ENCODE measurements at places on chromosomes 1 and 21.

DNA sequence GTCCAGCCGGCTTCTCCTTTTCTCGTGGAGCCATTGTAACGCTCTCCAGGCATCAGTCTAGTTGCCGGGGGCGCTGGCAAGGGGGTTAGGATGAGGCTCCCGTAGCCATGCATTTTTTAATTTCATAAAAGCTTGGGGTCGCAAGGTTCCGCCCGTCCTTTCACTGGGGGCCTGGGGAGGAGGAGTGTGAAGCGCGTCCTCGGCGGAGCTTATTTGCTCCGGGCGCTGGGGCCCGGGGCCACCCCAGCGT is 1.6 kb downstream of the ADGRL2 start:
- no peak for DNase-seq

DNA sequence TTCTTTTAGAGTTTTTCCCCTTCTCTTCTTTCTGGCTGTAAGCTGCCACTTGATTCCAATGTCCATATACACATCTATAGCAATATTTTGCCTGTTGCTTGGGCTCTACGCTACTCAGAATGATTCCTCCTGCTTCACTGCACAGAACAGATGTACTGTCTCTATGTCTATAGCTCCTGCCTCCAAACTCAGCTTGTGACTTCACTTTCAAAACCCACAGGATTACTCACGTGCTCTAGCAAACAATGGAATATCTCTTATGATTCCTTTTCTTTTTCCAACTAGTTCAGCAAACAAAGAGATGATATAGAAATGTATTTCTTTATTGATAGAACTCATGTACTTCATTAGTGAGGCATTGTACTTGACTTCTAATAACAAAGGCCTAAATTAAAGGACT is 80.5 kb upstream of the SOX13 start:
- DNase-seq = no peak

GRCh38 chr1:160007577-160008200 is 24.1 kb downstream of the PIGM start:
- no peak for DNase-seq

GRCh38 chr1:223011505-223011856 is 131.6 kb downstream of the TLR5 start:
- DNase-seq = no peak

DNA sequence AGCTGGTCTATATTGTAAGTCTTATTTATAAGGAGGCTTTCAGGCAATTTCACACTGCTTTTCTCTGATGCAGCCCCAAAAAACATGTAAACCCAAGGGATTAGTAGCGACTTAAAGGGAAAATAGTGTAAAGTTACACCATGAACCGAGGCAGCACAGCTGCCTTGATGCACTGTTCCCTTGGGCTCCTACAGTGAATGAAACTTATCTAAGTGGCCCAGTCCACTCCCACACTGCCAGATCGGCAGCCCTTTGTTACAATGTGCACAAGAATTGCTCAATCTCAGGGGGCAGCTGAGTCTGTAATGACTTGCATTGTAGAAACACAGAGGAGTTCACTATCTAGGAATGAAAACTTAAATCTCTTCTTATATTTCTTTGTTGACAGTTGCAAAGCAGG is 120.8 kb upstream of the ADGRL2 start:
- DNase-seq = no peak

DNA sequence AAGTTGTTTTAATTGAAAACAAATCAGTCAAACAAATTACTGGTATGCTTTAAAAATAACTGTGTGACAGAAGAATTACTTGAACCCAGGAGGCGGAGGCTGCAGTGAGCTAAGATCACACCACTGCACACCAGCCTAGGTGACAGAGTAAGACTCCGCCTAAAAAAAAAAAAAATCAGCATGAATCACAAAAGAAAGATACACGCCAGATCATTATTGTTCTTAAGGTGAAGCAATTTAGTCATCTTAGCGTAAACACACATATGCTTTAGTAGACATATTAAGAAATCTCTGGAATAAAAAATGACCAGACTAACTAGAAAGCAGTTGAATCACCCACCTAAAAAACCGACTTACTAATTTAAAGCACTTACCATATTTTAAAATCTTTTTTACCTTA is 20.2 kb downstream of the RERE start:
- no peak for DNase-seq

DNA sequence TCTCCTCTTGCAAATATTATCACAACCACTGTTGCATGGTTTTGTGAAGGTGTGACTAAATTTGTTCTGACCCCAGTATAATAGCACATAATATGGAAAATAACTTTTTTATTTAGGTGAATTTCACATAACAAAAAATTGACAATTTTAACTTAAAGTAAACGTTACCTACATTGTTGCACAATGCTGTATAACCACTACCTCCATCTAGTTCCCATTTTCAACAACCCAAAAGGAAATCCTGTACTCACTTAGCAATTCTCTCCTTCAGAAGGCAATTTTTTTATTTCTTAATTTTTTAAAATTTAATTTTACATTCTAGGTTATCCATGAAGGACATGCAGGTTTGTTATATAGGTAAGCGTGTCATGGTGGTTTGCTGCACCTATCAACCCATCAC is 95.2 kb downstream of the KCNJ6 start:
- DNase-seq = no peak

GRCh38 chr1:31843506-31843905 is 27.7 kb upstream of the SPOCD1 start:
- DNase-seq = no peak

GRCh38 chr1:1402072-1402900 is 3.2 kb upstream of the CCNL2 start:
- no peak for DNase-seq

DNA sequence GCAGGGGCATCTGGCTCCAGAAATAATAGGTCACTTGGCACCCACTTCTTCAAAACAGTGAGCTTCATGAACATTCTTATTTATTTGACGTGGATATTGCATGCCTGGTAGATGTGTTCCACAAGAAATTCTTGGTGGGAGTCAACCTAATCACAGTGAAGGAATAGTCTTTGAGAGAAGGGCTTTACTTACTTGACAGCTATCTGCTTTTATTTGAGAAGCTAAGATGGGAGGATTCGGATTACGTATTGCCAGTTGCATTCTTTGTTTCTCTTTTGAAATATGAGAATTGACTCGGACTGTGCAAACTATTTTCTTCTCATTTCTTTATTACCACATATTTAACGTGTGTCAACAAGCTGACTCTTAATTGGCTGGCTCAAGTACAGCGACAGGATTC is 117.2 kb downstream of the FASLG start:
- no peak for DNase-seq

GRCh38 chr1:10378081-10378841 is 20.6 kb upstream of the PGD start:
- no peak for DNase-seq

DNA sequence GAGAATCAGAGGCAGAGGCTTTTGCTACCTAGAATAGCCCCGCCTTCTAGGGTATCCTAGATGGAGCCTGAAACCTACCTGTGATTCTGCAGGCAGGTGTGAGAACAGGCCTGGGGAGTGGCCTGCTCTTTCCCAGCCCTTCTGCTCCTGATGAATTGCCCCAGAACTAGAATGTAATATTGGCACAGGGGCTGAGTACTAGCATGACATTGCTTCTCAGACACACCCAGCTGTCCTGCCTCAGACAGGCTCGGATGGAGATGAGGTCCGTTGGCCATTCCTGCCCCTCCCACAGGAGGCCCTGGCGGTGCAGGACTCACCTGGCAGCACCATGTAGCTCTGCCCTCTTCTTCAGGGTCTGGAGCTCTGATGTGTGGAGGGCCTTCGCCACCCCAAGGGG is 237.6 kb downstream of the GRIK3 start:
- DNase-seq = no peak

DNA sequence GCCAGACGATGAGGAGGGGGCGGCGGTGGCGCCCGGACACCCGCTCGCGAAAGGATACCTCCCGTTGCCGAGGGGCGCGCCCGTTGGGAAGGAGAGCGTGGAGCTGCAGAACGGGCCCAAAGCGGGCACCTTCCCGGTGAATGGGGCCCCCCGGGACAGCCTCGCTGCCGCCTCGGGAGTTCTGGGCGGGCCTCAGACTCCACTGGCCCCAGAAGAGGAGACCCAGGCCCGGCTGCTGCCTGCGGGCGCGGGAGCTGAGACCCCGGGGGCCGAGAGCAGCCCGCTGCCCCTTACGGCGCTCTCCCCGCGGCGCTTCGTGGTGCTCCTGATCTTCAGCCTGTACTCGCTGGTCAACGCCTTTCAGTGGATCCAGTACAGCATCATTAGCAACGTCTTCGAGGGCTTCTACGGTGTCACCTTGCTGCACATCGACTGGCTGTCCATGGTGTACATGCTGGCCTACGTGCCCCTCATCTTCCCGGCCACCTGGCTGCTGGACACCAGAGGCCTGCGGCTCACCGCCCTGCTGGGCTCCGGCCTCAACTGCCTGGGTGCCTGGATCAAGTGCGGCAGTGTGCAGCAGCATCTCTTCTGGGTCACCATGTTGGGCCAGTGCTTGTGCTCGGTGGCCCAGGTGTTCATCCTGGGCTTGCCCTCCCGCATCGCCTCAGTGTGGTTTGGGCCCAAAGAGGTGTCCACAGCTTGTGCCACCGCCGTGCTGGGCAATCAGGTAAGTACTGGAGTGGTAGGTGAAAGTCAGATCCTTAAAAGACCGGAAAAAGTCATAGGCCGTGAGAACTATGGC is 588 bp downstream of the FLVCR1 start:
- DNase-seq = peak; percentile 19

DNA sequence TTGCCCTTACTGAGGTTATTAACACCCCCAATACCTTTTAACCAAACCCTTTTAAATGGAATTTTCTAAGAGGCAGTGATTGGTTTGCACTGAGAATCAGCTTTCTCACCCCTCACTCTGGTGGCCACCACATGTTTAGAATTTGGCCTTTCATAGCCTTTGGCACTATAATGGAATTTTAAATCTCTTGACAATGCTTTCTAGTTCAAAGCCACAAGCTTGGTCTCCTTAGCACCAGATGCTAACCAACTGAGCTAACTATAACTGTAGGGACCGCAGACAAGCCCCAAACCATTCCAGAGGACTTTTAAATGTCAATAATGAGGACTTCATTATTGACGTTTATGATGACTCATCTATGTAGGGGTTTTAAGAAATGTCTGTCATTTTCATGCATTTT is 238.7 kb upstream of the SNX7 start:
- DNase-seq = no peak

DNA sequence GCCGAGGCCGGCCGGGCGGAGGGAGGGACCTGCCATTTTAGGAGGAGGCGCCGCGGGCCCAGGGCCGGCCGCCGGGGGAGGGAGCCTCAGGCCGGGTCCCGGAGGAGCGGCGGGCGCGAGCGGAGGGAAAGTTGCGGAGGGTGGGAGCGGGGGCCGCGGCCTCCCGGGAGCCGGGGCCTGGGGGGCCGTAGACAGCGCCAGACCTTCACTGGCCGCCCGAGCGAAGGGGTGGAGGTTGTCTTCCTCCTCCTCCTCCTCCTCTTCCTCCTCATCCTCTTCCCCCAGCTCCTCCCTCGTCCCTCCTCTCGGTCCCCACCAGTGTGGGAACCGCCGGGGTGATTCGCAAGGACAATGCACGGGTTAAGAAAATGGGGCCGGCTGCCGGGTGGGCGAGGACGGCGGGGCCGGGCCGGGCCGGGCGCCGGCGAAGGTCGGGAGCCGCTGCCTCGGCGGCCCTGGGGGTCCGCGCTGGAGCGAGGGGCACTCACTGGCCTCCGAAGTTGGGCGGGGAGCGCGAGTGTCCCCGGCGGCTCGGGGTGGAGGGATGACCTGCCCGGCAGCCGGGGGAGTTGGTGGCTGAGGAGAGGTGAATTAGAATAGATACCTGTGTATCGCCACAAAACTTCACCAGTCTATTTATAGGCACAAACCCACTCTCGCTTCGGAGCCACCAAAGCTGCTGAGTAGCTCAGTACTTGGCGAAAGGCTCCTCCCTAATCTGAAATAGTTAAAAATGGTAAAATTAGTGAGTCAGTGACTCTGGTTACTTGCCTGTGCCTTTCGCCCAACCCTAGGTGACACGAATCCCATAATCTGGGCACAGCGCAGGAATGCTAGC is 1.3 kb downstream of the DYRK1A start:
- DNase-seq = no peak
